Femur (tissue), 1 donor: ENCODE measurements at places on chromosomes 4 and X.
A peak's percentile ranks its signal among the peaks of the same experiment; 100 is the strongest.

DNA sequence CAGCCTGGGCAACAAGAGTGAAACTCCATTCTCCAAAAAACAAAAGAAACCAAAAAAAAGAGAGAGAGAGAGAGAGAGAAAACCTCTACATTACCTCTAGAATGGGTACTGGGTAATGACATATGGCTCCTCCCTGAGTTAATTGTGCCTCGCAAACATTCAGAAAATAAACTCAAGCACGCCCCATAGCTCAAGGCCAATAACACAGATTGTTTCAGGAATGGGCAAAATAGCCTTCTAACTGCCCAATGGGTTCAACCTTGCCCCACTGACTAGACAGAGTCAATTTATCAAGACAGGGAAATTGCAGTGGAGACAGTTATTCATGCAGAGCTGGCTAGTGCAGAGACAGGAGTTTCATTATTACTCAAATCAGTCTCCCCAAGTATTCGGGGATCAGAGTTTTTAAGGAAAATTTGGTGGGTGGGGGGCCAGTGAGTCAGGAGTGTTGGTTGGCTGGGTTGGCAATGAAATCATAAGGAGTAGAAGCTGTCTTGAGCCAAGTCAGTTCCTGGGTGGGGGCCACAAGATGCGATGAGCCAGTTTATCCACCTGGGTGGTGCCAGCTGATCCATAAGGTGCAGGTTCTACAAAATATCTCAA, 25.1 kb downstream of the NIPAL1 start:
- no peak for DNase-seq

GRCh38 chr4:102139932-102140331, 205.3 kb downstream of the SLC39A8 start:
- no peak for DNase-seq

- DNase-seq: no peak
Observed at GRCh38 chrX:45142185-45142584, 58.5 kb downstream of the DIPK2B start.

GRCh38 chrX:125004799-125005198, 314.9 kb upstream of the TEX13C start:
- no peak for DNase-seq

GRCh38 chr4:10173037-10173753, 56.6 kb upstream of the WDR1 start:
- no peak for DNase-seq

GRCh38 chr4:8917868-8918783, 46.5 kb upstream of the HMX1 start:
- peak; percentile 73 for DNase-seq

GRCh38 chrX:109911046-109911445, 91.9 kb upstream of the TMEM164 start:
- DNase-seq: no peak

GRCh38 chrX:154730253-154730891, 20.5 kb downstream of the GAB3 start:
- no peak for DNase-seq

GRCh38 chr4:146308951-146309350, 94.6 kb downstream of the REELD1 start:
- no peak for DNase-seq

DNA sequence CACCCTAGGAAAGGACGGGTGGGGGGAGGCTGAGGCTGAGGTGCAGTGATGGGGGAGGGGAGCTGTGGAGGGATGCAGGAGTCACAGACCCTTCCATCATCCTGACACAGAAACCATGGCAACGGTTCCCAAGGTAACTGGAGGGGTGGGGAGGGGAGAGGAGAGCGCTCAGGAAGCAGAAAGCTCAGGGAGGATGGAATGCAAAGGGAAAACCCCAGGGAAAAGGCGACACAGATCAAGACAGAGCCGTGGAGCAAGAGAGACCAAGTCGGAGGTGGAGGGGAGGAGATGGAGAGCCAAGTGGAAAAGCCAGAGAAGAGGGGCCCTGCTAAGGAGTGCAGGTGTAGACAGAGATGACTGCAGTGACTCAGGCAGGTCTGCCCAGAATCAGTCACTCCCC, 14.5 kb downstream of the L1CAM start:
- peak; percentile 3 for DNase-seq

GRCh38 chr4:107755841-107756356, 35.9 kb upstream of the PAPSS1 start:
- DNase-seq: no peak

GRCh38 chr4:169627307-169627706, 6.9 kb downstream of the CLCN3 start:
- no peak for DNase-seq

DNA sequence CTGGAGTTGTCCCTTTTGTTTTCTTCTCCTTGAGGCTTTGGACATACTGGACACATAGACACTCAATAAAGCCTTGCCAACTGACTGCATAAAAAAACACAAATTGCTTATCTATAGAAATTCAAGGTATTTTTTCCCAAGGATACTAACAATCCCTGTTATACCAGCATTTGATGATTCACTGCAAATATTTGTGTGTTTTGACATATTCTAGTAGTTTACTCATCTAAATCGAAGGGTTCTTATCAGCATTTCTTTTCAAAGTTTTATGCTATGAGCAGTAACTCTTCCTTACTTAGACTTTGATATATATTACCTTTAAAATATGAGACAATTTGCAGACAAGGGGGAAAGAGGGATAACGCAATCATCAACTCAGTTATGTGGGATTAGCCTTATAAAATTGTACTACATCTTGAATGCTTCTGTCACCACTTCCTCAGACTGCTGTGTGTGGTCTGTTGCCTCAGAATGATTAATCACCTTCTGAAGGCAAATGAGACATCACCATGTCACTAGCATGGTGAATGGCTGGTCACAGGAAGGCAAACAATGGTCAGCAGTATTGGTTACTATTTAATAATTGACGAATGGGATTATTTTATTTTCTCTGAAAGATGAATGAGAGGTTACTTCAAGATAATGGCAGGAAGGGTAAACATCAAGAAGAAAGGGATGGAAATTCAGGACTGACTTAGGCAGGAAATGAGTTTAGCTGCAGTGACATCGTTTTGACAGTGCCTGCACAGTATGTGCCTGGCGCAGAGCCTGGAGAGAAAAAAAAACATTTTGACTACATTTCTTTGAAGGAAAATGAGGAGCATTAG, 544.3 kb upstream of the CNKSR2 start:
- no peak for DNase-seq

DNA sequence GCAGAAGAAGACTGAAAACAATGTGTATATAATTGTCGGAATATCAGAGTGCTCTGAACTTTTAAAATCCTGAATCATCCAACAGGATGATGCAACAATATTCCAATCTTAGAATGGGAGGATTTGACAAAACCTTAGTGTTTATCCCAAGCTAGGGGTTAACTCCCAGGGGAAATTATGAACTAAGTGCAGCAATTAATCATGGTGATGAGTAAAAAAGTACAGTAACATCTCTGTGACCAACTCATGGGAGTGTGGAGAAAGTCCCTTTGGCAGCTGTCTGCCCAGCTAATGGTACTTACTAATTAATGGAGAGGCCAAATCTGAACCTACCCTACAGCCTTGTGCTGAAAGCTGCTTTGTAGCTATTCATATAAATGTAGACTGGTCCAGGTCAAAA, 257.6 kb upstream of the DDX53 start:
- DNase-seq: no peak

DNA sequence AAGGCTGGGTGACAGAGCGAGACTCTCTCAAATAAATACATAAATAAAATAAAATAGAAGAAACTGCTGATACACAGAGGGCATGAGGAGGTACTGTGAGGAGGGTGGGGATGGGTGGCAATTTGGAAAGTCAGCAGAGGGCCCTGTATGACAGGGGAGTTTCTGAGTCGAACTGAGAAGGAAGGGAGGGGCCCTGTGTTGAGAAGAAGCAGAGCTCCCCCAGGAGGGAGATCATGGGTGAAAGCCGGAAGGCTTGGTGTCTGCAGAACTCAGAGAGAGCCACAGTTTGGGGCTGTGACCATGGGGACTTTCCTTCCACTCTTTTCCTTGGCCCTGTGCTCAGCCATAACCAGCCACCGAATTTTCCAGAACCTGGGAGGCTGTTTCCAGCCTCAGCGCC, 24.8 kb upstream of the AFAP1 start:
- DNase-seq: no peak

DNA sequence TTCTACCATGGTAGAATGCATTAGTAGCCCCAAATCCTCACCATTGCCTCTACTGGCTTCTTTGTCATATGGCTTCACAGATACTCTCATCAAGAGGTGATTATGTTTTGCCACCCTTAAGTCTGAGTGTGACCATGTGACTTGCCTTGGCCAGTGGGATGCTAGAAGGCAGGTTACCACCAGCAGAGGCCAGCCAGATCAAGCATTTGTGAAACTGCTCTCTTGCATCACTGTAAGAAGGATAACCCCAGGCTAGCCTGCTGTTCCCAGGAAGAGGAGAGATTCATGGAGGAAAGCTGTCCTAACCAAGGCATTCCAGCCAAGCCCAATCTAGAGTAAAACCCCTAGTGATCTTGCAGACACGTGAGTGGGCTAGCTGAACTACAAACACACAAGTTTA, 46.8 kb downstream of the USP46 start:
- DNase-seq: no peak

DNA sequence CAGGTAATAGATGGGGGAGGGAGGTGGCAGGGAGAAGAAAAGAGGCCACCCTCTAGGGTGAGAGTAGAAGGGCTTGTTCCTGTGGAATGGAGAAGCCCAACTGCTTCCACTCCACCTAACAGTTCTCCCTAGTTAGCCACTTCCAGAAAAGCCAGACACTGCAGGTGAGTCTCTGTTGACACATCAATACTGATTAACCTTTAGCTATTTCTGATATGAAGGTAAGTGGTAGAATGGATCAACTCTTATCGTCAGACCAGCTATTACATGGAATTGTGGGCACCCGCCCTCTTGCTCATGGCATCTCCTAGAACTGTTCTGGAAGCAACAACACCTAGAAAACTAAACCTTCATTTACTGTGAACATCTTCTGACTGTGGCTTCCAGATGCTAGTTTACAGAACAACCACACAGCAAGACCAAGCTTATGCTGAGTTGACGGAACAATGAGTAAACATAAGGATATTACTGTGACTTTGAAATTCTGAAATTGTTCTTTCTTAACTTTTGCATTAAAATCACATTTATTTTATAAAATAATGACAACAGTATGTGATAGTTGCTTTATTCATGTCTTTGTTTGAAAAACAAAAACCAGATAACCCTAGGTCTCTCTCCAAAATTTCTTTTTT, 44.7 kb downstream of the ANXA3 start:
- no peak for DNase-seq

DNA sequence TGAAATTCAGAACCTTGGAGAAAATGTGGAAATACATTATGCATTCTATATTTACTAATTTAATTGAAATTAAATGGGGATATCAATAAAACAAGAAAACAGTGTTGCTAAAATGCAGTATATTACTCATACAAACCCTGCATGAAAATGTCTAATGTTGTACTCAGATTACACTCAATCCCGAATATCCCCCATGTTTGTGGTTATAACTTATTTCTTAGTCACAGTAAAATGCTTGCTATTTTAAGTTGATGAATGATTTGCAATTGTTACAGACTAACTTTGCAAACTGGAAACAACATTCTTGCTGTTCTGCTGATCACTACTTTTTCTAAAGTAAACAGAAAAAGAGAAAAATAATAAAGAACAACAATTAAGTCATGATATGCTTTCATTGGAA, 33.1 kb upstream of the ANXA10 start:
- DNase-seq: no peak

DNA sequence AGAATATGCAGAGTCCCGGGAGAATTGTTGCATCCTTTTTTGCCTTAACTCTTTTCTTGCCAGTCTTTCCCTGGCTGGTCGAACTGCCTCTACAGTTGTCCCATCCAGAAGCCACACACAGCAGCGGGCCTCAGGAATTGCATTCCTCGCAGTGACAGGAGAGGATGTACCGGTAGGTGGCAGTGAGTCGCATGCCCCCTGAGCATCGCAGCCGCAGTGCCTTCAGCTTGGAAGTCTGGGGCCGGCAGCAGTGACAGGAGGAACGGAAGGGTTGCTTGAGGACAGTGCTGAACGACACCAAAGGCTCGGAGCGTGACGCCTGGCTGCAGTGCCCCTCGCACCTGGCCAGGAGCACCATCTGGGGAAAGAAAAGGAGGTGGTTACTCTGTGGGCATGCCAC, 23.5 kb downstream of the NDP start:
- DNase-seq: peak; percentile 21

GRCh38 chrX:134599184-134599914, 58.9 kb downstream of the PLAC1 start:
- peak; percentile 72 for DNase-seq

- DNase-seq: no peak
Observed at GRCh38 chr4:17335371-17335770, 176.5 kb downstream of the QDPR start.

DNA sequence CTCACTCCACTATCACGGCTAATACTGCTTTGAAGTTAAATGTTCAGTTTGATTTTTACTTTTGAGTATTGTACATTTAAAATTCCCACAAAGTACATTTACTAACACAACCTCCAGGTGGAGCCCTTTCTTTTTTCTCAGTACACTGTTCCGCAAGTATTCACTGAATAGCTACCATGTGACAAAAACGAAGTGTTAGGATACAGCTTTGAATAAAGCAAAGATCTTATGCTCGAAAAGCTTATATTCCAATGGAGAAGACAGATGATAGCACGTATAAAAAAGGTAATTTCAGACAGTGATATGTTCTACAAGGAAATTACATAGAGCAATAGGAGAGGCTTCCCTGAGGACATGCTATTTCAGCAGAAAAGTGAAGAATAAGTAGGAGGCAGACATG, 60.7 kb upstream of the ABCG2 start:
- no peak for DNase-seq

DNA sequence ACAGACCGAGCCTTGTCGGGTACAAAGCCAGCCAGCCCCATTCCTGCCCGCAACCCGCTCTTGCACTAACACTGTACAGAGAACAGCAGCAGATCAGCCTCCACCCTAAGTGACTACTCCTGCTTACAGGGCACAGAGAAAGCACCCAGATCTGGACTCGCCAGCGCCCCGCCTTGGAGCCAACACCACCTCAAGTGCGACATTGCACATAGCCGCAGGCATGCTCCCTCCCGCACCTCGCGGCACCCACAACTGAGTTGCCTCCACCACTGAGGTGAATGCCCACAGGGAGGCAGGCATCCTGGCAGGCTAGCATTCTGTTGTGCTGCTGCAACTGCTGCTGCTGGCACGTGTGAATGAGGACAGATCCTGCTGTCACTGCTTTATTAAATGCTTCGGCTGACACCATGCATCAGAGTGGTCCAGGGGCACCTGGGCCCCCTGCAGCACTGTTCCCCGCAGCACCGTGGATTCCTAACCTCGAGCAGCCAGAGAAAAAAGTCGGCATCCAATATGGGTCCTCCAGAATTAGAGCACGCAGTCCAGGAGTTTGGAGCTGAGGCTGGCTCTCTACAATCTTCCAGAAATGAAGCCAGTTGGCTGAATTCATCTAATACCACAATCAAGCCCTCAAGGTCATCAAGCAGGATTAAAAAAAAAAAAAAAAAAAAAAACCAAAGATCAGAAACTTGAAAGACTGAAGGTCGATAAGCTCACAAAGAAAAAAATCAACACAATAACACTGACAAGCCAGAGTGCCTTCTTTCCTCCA, 352.9 kb downstream of the GASK1B start:
- DNase-seq: no peak
